NCI-H2107 (cell line): ENCODE measurements at places on chromosomes 3 and 15.

- no peak for DNase-seq
Observed at GRCh38 chr15:100111125-100112060, 230.4 kb downstream of the ADAMTS17 start.

GRCh38 chr15:62785881-62786828 is 256.4 kb upstream of the TPM1 start:
- DNase-seq: no peak

DNA sequence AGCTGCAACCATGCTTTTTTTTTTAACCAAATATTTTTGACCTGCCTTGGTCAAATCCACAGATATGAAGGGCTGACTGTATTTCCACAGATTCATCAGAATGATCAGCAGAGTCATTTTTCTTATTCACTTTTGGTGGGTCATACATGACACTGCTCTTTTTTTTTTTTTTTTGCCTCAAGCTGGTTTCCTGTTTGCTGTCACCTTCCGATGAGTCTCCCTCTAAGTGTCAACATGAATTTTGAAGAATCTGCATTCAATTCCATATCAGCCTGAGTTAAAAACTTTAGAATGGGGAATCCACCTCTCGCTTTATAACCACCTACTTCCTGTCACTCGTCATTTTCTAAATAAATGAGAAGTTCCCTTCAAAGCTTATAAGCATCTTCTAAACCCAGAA is 2.2 kb upstream of the SLC12A8 start:
- DNase-seq: no peak

DNA sequence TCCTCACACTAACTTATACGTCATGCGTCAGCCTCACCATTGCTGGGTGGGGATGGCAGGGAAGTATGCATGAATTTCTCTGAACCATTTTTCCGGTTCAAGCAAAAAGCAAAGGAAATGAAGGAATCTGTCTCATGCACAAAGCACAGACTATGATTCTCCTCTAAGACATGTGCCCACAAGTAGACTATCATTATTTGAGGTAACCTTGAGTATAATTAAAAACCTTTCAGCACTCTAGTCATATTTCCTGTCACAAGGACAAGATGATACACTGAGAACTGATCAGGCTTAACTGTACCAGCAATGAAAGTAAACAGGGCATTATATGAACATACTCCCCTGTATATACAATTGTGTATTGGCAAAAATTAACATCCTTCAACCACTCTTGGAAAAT is 56.7 kb upstream of the TSC22D2 start:
- DNase-seq: no peak

DNA sequence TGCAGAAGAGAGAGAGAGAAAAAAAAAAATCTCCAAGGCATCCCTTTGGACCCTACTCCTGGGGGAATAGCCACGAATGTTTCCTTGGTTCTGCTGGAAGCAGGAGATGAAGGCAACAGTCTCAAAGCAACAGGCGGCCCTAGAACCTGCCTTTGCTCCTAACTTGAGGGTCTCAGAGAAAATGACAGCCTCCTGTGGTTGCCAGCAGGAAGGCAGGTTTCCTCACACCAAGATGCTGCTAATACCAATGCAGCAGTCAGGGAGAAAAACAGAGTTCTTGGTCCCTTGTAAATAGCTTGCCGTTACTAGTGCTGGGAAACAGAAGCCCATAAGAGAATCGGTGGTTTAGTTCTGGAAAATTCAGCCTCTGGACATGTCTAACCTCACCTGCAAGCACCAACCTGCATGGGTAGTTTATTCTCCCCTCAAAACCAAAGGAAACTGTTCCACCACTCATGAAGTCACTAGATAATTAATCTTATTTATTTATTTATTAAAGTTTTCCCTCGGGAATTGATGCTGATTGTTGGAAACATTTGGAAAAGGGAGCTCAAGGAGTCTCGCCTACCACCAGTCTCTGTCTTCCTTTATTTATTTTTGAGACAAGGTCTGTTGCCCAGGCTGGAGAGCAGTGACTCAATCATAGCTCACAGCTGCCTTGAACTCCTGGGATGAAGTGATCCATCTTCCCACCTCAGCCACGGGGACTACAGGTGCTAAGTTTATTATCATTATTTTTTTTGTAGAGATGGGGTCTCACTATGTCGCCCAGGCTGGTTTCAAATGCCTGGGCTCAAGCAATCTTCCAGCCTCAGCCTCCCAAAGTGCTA is 883 bp upstream of the FRMD4B start:
- no peak for DNase-seq

DNA sequence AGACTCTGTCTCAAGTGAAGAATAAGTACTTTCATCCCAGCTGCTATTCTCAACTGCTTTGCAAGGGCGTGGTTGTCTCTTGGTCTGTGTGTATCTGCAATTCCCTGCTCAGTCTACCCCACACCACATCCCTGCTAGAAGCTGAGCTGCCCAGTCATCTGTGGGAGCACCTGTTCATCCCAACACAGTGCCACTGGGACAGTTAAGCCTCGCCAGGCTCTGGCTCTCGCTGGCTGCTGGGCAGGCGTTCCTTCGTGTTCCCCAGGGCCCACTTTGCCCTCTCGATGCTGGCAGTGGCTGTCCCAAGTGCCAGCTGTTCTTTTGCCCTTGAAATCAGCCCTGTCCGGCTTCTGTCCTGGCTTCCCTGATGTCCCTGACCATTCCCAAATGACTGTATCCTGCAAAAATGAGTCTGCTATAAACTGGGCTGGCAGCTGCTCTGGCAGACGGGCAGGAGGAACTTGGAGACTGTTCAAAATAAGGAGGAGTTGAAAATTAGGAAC is 91.6 kb upstream of the KLHL25 start:
- DNase-seq: no peak

- no peak for DNase-seq
Observed at GRCh38 chr3:69770976-69771634, 31.8 kb downstream of the MITF start.

- no peak for DNase-seq
Observed at GRCh38 chr3:72189339-72189738, 404.4 kb upstream of the PROK2 start.

DNA sequence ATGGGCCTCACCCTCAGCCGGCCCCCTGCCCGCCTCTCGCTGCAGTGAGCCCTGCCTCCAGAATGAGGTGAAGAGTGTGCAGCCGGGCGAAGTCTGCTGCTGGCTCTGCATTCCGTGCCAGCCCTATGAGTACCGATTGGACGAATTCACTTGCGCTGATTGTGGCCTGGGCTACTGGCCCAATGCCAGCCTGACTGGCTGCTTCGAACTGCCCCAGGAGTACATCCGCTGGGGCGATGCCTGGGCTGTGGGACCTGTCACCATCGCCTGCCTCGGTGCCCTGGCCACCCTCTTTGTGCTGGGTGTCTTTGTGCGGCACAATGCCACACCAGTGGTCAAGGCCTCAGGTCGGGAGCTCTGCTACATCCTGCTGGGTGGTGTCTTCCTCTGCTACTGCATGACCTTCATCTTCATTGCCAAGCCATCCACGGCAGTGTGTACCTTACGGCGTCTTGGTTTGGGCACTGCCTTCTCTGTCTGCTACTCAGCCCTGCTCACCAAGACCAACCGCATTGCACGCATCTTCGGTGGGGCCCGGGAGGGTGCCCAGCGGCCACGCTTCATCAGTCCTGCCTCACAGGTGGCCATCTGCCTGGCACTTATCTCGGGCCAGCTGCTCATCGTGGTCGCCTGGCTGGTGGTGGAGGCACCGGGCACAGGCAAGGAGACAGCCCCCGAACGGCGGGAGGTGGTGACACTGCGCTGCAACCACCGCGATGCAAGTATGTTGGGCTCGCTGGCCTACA is 8.5 kb downstream of the GRM2 start:
- no peak for DNase-seq

DNA sequence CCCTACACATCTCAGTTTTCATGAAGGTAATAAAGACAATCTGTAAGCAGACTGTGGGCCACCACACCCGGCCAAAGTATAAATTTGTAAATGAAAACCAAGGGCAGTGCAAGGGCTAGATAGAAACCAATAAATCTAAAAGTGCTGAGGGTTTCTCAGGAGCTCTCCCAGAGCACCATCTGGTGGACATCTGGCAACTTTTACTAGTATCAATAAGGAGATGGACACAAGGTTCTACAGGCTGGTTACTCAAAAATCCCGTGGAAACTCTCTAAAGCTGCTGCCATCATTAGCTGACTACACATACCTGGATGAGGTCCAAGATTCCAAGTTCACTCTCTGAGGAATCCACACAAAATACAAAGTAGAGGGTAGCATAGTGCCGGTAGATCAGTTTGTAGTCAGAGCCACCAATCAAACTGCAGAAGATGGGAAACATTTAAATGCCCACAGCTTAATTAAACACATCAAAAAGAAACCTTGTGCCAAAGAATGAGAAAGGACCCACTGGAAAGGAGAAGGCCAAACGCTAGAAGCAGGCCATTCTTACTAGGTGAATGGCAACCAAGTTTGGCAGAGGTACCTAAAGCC is 5.5 kb downstream of the AP3S2 start:
- DNase-seq: no peak

DNA sequence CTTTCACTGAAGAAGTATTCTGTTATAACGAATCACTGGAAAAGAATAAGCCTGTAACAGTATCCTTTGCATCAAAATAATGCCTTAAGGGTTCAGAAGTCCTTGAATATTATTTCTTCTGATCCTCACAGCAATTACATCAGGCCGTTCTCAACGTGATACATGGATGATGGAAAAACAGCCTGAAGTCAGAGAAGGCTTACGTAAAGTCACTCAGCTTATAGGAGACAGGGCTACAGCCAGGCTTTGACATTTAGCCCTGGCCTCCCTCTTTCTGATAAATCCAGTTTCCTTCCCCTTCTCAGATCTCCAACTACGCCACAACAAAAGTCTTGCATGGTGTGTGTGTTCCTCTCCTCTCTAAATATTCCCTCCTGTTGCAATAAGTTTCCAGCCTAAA is 131.9 kb downstream of the ANO10 start:
- no peak for DNase-seq

- no peak for DNase-seq
Observed at GRCh38 chr3:120450600-120451271, at the start of gene FSTL1. Gene FSTL1, minus strand, starts transcription at chr3:120450992. Its CDS starts 246 bp downstream, at chr3:120450746.

DNA sequence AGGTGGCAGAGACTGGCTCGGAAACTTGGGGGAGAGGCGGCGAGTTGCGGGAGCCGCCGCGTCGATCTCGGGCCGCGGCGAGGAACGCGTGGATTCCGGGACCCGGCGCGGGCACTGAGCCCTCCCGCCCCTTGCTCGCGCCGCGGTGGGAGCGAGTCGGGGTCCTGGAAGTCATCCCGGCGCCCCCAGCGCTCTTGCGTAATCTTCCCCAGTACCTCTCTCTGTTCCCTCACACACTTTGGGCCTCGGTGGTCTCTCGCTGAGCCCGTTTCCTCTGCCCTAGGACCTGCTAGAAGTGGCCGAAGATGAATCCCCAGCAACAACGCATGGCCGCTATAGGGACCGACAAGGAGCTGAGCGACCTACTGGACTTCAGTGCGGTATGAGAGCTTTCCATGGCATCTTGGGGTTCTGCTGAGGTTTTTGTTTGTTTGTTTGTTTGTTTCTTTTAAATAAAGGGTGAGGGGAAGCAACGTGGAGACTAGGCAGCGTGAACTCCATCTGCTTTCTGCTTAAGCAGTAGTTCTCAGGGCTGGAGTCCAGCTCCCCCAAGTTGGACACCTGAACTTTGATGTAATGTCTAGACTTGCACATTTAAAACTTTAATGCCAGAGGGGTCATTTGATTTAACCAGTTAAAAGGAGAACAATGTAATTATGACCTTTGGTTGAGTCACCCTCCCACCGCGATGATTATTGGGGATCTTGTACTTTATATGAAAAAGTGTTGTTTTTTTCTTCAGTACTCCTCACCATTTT is 1.3 kb downstream of the TCF12 start:
- DNase-seq: no peak

- no peak for DNase-seq
Observed at GRCh38 chr3:122469659-122470058, 45.1 kb downstream of the KPNA1 start.

DNA sequence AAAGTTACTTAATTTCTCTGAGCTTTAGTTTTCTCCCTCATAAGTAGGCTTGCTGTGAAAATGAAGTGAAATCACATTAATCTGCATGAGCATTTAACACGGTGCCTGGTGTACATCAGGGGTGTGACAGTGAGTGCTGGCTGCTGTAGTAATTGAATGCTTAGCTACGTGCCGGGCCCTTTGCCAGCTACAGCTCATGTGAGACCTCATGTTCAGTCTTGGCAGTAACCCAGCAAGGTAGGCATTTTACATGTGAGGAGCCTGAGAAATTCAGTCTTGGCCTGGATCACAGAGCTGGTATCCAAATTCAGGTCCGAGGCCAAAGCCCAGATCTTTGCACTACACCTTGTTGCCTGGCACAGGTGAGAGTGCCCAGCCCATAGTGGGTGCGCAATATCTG is 9.1 kb downstream of the GHRL start:
- peak; percentile 26 for DNase-seq

GRCh38 chr3:45153658-45154437 is 7.7 kb upstream of the CDCP1 start:
- no peak for DNase-seq

- DNase-seq: no peak
Observed at GRCh38 chr3:115659253-115660220, 36.2 kb downstream of the GAP43 start.

DNA sequence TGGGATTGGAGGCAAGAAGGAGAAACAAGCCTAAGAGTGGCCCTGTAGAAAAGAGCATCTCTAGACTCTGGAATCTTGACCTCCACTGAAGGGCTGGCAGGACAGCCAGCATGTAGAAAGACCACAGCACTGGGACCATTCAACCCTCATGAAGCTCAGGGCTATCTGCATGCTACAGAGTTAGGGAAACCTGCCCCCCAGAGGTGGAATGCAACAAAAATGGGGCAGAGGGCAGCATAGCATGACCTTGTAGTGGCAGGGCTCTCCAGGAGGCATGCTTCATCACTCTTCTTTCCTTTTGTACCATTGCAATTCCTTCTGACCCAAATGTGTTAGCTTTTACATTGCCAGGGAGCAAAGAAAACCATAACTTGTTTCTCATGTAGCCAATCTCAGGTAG is 445.4 kb downstream of the EPHB1 start:
- DNase-seq: no peak

DNA sequence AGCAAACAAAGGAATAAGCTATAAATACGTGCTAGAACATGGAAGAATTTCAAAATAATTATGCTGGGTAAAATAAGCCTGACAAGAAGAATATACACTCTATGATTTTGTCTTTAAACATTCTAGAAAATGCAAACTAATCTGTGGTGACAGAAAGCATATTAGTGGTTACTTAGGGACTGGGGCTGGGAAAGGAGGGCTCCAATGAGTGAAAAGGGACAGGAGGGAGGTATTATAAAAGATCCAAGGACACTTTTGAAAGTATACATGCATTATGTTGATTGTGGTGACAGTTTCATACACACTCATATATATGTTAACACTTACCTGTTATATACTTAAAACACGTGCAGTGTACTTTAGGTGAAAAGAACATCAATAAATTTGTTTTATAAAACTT is 23.0 kb downstream of the MYH15 start:
- no peak for DNase-seq

- no peak for DNase-seq
Observed at GRCh38 chr15:89898146-89898545, 4.4 kb upstream of the AP3S2 start.

DNA sequence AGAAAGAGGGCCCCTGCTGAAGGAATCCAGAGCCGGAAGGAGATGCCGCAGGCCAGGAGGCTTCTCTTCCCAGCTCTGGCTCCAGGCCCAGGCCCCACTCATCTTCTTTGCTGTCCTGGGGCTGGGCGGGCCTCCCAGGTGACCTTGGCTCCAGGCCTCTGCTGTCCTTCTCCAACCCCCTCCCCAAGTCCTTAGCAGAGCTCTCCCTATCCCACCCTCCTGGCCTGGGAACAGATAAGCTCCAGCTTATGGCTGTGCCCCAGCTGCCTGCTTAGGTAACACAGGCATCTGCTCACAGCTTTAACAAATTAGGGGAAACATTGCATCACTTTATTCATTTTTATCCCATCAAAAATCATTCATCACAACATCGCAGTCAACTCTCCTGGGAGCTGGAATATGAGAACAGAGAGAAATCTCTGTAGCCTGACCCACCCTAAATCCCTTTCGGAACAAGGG is 86.9 kb downstream of the SEMA5B start:
- DNase-seq: no peak
